ENCODE measurements at places on chromosomes 1 and 21. TPM values are rescaled to one million over a fixed set of nuclear protein-coding genes. Genes with fewer than 3 reads are reported as not detected.

GRCh38 chr1:47873337-47873736 lies 123.8 kb downstream of the TRABD2B start:
- DNase-seq, result no peak
- no peak overlapping the region for H3K27ac ChIP-seq
- H3K36me3 ChIP-seq, result no peaks in the 10 kb centered on the region
- peaks cover 3% of the 10 kb centered on the region for H3K27me3 ChIP-seq
- H3K4me1 ChIP-seq, result no peaks in the 10 kb centered on the region
- H3K4me3 ChIP-seq, result no peak overlapping the region

GRCh38 chr21:42404539-42404938 lies 837 bp downstream of the UBASH3A start:
- no peak for DNase-seq
- peak overlapping the region; percentile 98 for H3K4me3 ChIP-seq
- peaks cover 49% of the 10 kb centered on the region for H3K4me1 ChIP-seq
- peaks cover 41% of the 10 kb centered on the region for H3K36me3 ChIP-seq
- peak overlapping the region; percentile 98 for H3K27ac ChIP-seq

DNA sequence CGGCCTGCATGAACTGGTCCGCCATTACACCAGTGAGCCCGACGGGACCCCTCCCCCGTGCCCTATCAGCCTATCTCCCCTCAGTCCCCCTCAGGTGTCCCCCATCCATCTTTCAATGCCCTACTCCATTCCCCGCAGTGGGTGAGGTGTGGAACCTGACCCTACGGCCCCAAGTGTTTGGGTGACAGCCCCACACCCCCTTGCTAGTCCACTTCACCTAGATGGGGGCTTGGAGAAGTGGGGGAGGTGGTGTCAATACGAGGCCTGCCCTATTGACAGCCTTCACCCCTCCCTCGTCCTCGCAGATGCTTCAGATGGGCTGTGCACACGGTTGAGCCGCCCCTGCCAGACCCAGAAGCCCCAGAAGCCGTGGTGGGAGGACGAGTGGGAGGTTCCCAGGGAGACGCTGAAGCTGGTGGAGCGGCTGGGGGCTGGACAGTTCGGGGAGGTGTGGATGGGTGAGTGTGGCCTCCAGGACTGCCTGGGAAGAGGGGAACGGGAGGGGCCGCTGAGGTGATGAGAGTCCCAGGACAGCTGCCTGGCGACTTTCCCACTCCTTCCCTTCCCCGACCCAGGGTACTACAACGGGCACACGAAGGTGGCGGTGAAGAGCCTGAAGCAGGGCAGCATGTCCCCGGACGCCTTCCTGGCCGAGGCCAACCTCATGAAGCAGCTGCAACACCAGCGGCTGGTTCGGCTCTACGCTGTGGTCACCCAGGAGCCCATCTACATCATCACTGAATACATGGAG lies 15.7 kb upstream of the HDAC1 start:
- no peaks in the 10 kb centered on the region for H3K27me3 ChIP-seq
- H3K36me3 ChIP-seq, result peaks cover 72% of the 10 kb centered on the region
- peaks cover 47% of the 10 kb centered on the region for H3K4me1 ChIP-seq
- no peak for DNase-seq

DNA sequence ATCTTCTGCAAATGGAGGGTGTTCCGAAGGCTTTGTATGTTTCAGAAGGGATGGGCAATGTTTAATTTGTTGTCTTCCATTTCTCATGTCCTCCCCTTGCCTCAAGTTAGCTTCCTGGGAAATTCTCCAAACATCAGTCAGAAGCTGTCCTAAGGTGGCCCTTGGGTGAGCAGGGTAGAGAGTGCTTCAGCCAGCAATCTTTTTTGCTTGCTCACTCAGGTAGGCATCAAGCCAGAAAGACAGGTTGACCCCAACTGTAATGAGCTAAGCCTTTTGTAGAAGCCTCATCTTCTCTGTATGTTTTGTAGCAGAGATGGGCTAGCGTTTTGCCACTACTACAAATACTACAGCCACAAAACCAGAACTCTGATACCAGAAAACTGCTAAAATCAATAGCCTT lies 321.5 kb upstream of the FAM78B start:
- no peaks in the 10 kb centered on the region for H3K27me3 ChIP-seq
- no peak overlapping the region for H3K4me3 ChIP-seq
- peak overlapping the region; percentile 34 for H3K27ac ChIP-seq

Gene HES3
- total RNA-seq, result not detected

- no peak overlapping the region for H3K4me3 ChIP-seq
- no peaks in the 10 kb centered on the region for H3K4me1 ChIP-seq
- peaks cover 14% of the 10 kb centered on the region for H3K27me3 ChIP-seq
These were observed 76.4 kb upstream of the MARK1 start for GRCh38 chr1:220451532-220451931.

Gene HSPG2
- 9.5 TPM for total RNA-seq

Gene C1orf94
- total RNA-seq, result not detected

DNA sequence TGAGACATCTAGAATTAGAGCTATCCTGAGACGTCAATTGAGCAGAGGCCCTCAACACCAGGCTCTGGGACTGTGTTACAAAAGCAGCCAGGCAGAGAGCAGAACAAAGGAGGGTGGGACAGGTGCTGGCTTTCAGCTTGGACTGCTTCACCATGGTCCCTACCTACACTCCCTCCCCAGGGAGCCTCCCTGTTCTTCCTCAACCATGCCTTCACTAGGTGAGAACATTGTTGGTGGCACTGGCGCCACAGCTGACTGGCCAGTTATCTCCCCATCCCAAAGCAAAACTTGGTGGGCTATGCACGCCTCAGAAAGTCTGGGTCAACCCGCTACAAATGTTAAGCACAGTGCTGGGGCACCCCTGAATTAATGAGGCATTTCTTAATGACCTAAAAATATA lies 87.8 kb downstream of the NMNAT2 start:
- no peak for DNase-seq
- no peaks in the 10 kb centered on the region for H3K4me1 ChIP-seq
- H3K27ac ChIP-seq, result no peak overlapping the region
- no peak overlapping the region for H3K4me3 ChIP-seq

Gene AMY2B
- 23.3 TPM for total RNA-seq

- H3K36me3 ChIP-seq, result peaks cover 16% of the 10 kb centered on the region
- H3K4me3 ChIP-seq, result no peak overlapping the region
These were observed 17.3 kb upstream of the PTCH2 start for GRCh38 chr1:44860331-44860730.

- H3K4me1 ChIP-seq, result peaks cover 6% of the 10 kb centered on the region
- no peak overlapping the region for H3K4me3 ChIP-seq
- H3K36me3 ChIP-seq, result peaks cover 15% of the 10 kb centered on the region
- no peak overlapping the region for H3K27ac ChIP-seq
- H3K27me3 ChIP-seq, result no peaks in the 10 kb centered on the region
These were observed 89.4 kb upstream of the JAK1 start for GRCh38 chr1:65055747-65056146.

DNA sequence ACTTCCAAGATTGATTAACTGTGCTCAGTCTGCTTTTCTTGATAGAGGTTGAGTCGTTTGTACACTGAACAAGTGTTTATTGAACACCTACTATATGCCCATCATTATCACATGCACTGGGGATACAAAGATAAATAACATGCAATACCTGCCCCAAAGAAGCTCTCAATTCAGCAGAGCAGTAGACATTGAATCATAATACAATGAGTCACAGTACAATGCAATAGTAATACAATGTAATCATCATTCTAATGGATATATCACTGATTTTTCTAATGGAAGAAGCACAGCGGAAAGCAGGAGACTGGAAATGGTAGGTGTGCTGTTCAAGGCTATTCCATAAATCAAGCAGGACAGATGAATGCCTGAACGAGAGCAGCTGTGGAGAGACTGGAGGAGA lies 3.7 kb upstream of the SEC16B start:
- no peaks in the 10 kb centered on the region for H3K27me3 ChIP-seq
- H3K4me3 ChIP-seq, result no peak overlapping the region
- DNase-seq, result no peak
- no peak overlapping the region for H3K27ac ChIP-seq
- no peaks in the 10 kb centered on the region for H3K4me1 ChIP-seq

Gene AMY1A
- total RNA-seq, result not detected

Gene AKNAD1
- total RNA-seq, result not detected

GRCh38 chr1:203506858-203507626 lies 13.1 kb downstream of the OPTC start:
- no peak for DNase-seq
- peaks cover 2% of the 10 kb centered on the region for H3K4me1 ChIP-seq
- no peak overlapping the region for H3K4me3 ChIP-seq
- peaks cover 12% of the 10 kb centered on the region for H3K27me3 ChIP-seq
- no peaks in the 10 kb centered on the region for H3K36me3 ChIP-seq

Gene ITLN2
- not detected for total RNA-seq

DNA sequence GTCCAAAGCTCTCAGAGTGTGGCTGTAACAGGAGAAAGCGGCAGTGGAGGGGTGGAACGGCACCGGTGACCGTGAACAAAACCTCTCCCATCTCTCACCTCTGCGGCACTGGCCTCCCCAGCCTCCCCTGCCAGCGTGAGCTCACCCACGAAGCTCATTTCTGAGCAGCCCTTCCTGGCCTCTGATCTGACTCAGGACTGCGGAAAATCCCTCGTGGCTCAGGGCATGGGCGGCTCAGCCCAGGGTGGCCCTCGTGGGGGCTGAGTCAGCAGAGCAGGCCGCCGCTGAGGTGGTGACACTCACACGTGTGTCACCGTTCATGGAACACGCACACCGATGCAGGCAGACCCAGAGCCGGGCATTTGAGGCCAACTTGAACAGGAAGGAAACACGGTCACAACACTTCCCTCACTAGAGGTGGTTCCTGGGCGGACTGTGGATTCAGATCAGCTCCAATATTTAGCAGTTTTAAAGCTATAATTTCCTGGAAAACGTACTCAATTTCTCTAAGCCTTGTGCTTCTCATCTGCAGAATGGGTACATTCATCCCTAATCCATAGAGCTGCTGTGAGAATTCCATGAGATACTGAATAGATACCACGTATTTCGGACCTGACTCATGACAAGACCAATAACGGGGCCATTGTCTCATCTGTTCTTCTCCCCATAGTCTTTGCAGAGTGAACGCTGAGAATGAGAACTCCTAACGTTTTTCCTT lies 115.0 kb upstream of the TMPRSS2 start:
- no peak for DNase-seq
- H3K36me3 ChIP-seq, result no peaks in the 10 kb centered on the region
- H3K27ac ChIP-seq, result no peak overlapping the region

DNA sequence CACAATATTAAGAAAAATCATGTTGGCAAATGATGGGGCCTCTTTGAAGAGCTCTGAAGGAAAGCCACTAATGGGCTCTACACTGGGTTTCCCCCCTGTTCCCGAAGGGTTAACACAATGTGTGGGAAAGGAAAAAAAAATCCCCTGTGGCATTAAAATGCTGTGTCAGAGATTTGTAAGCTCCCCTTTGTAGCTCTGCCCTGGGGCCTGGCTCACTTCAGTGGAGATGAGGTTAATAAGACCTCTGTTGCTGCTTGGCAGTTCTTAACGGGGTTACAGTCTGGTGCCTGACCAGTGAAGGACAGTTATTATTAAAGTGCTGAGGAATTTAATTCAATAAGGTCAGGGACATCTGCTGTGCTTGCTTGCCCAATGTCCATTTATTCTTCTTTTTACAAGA lies 129.7 kb upstream of the UBE2U start:
- H3K4me1 ChIP-seq, result no peaks in the 10 kb centered on the region
- H3K27ac ChIP-seq, result no peak overlapping the region
- no peak for DNase-seq

- H3K27me3 ChIP-seq, result no peaks in the 10 kb centered on the region
- peak overlapping the region; percentile 46 for H3K4me3 ChIP-seq
- DNase-seq, result no peak
- H3K4me1 ChIP-seq, result peaks cover 24% of the 10 kb centered on the region
- H3K36me3 ChIP-seq, result peaks cover 28% of the 10 kb centered on the region
- no peak overlapping the region for H3K27ac ChIP-seq
These were observed 9.5 kb downstream of the STX6 start for GRCh38 chr1:181013144-181013543.

DNA sequence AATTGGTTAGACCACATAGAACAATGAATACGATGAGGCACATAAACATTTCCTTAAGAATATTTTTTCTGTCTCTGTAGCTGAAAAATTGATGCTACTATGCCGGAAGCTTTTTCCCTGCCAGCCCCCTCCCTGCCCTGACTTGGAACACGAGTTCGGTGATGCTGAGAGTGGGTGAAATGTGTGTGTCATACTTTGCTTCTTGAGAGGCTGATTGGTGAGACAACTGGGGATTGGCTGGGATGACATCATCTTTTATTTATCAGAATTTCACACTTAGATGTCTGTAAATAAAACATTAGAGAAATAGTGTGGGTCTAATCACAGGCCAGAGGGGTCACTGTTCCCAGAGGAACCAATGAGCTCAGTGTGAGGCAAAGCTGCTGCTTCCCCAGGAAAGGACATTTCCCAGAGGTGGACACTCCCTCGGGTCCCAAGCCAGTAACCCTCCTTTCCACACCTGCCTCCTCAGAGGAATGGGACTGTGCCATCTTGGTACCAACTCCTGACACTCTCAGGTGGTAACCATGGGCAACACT lies 195.4 kb upstream of the C1orf174 start:
- DNase-seq, result no peak
- no peaks in the 10 kb centered on the region for H3K4me1 ChIP-seq
- no peaks in the 10 kb centered on the region for H3K27me3 ChIP-seq
- H3K36me3 ChIP-seq, result no peaks in the 10 kb centered on the region
- H3K4me3 ChIP-seq, result no peak overlapping the region

Gene RGS1
- 15.3 TPM for total RNA-seq

Measured in activated naive CD8-positive, alpha-beta T cell treated with anti-CD3 and anti-CD28 coated beads, Interleukin-2, amount 10 ng/mL, durations not matched to agents 7 days and 5 days (primary cell).